Left renal cortex interstitium (tissue), 4 donors: ENCODE measurements at places on chromosomes 1 and 21.

GRCh38 chr1:153572569-153573015 is 6.9 kb upstream of the S100A2 start:
- DNase-seq: no peak

DNA sequence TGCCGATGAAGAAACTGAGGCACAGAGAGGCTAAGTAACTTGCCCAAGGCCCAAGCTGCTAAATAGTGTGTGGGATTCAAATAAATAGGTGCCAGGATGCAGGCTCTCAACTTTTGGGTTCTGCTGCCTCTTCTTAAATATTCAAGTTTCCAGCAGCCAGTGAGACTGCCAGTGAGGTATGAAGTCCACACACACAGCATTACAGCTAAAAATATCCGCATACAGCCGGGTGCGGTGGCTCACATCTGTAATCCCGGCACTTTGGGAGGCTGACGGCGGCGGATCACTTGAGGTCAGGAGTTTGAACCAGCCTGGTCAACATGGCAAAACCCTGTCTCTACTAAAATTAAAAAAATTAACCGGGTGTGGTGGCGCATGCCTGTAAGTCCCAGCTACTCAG is 78.4 kb upstream of the DIRAS3 start:
- no peak for DNase-seq

DNA sequence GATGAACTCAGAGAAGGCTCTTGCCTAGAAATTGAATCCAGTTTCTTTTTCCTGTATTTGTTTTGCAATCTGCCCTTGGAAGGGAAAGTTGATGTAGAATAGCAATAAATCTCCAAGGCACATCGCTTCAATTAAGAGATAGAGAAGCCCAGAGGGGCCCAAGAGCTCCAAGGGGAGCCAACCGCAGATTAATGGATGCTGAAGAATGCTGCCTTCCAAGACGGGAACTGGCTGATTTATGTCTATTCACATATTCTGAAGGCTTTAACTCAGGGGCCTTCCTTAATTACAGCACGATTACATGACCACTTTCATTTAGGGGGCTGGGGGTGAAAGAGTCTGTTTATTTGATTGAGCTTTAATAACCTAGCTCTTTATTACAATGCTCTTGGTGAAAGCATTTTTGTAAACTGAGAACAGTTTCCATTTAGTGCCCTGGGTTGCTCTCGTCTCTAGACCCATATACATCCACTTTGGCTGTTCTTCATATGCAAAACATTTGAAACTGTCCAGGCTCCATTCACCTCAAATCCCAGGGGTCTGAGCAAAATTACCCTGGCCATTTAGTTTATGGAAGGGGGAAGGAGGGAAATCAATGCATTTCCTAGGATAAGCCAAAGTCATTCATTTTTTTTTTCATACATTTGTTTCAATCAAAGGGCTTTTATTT is 87.4 kb upstream of the CLDN14 start:
- DNase-seq: no peak

- no peak for DNase-seq
Measured at GRCh38 chr21:16323596-16323995, 593.8 kb downstream of the USP25 start.

- no peak for DNase-seq
Measured at GRCh38 chr1:109482791-109483671, 674 bp upstream of the ATXN7L2 start.

DNA sequence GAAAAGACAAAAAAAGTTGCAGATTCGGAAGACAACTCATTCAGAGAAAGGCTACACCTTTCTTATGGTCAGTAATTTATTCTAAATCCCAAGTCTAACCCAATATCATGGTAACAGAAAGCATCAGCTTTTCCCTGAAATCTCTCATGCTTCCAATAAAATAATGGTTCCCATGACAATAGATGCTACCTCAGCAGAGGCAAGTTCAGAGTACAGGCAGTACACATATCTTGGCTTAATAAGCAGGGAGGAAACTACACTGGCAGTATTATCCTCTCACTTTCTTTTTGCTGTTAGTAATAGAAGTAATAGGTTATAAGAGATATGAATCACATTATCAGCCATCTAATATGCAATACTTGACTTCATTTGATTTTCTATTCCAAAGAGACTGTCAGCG is 137.1 kb downstream of the DPYD start:
- no peak for DNase-seq

DNA sequence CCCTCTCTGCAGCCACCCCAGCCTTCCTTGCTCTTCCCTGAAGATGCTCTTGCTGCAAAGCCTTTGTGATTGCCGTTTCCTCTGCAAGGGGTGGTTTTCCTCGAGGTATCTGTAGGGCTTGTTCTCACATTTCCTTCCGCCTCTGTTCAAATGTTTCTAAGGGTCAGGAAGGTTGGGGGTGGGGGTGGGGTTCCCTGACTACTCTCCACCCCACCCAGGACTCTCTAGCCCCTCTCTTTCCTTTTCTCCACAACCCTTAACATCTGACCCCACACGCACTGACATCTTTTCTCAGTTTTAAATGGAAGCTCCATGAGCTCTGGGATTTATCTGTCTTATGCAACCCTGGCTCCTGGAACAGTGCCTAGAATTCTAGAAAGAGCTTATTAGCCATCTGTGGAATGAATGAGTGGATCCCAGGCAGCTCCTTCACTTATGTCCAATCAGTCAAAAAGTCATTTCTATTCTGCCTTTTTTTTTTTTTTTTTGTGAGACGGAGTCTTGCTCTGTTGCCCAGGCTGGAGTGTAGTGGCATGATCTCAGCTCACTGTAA is 27.3 kb upstream of the ZNF362 start:
- DNase-seq: no peak

DNA sequence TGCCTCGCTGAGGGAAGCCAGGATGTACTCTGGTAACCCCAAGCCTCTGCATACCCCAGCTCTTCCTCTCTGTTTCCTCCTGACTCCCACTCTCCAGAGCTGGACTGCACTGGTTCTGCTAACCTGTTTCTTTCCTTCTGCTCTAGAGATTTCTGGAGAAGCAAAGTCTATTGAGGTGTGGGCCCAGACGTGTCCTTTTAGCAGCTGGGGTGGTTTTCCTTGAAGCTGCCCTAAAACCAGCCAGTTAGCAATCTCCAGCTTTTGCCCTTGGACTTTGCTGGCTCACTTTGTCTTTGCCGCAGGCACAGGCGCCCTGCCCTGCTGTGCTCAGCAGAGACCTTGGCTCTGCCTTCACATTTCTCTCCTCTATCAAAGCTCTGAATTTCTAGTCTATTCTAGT is 171.8 kb upstream of the IVNS1ABP start:
- no peak for DNase-seq

GRCh38 chr1:205543351-205544301 is 39.2 kb downstream of the CDK18 start:
- DNase-seq: peak; percentile 51

DNA sequence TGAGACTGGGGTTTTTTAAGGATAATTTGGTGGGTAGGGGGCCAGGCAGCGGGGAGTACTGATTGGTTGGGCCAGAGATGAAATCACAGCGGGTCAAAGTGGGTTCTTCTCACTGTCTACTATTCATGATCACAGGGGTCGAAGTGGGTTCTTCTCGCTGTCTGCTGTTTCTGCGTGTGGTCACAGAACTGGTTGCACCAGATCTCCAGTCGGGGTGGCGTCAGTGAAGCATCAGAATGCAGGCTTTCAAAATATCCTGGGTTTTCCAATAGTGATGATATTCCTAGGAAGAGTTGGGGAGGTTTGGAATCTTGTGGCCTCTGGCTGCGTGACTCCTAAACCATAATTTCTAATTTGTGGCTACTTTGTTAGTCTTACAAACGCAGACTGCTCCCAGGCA is 45.1 kb downstream of the TRPM2 start:
- DNase-seq: no peak
